ENCODE measurements at places on chromosomes 6 and 20.
A peak's percentile ranks its signal among the peaks of the same experiment; 100 is the strongest.

DNA sequence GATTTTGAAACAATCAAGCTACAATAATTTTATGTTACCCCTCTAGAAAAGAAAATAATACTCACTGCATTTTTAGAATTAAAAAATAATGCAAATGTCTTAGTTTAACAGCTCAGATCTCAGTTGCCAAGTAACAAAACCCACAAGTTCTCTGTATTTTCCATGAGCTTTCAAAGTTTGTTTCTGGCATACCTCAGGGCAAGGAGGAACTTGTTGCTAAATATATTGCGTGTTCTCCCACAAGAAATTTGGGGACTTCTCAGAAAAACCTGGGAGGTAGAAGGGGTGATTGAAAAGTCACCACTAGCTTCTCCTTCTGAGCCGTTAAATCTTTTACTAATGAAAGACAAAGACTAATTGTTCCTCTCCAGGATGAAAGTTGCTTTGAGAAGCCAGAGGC lies 236.8 kb upstream of the MARCKS start:
- no peak for DNase-seq

DNA sequence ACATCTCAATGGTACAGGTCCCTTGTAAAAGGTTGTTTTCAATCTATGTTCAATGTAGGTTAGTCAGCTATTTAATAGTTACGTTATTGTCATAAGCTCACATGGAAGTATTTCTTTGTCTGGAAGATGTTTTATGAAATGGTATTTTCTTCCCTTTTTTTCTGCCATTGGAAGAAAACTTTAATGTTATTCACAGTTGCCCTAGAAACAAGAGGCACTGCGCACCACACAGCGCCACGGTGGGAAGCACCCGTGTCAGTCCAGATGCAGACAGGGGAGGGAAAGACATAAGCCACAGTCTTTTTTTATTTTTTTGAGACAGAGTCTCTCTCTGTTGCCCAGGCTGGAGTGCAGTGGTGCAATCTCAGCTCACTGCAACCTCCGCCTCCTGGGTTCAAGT lies 82.1 kb downstream of the GCNT2 start:
- DNase-seq: no peak

- DNase-seq: no peak
Observed at GRCh38 chr20:57584768-57585461, 24.0 kb downstream of the PCK1 start.

DNA sequence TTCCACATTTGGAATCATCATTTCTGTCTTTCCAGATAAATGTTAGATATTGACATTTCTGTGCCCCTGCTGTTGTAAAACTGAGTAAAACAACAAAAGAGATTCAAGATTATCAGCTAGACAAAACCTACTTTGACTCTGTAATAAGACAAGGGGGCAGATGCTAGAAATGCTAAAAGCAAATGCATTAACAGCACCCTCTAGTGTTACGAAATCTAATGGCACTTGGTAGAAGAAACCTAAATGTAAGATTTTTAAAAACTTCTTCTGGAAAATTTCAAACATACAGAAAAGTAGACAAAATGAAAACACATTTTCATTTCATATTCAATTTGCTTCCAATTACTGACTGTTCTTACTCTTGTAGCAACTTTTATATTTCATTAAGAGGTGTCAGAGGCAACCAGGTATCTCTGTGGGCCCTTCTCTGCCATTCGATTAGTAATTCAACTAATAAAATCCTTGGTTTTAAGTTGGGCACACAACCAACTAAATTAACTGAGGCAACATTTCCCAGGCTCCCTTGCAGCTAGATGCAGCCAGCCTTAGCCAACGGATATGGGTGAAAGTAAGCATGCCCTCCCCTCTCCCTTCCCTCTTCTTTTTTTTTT lies 45.0 kb downstream of the SLC23A2 start:
- DNase-seq: peak; percentile 61

GRCh38 chr20:51284871-51285270 lies 257.6 kb downstream of the NFATC2 start:
- no peak for DNase-seq

DNA sequence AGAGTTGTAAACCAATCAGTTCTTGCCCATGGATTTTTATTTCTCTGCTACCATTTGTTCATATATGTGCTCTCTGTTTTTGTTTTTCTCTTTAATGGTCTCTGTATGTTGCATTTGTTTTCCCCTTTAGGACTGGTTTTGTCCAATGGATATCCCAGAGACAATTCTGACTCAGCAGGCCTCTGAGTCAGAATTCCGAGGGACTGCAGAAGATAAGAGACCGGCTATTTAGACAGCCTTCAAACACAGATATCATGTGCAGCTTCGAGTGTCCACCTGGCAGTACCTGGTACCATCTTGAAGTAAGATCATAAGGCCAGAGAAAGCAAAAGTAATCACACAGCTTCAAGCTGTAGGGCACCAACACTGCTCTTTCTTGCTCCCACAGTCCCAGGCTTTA lies 125.5 kb downstream of the ELOVL4 start:
- DNase-seq: peak; percentile 56

- peak; percentile 85 for DNase-seq
Observed at GRCh38 chr6:15474196-15474595, 188.6 kb downstream of the DTNBP1 start.

GRCh38 chr20:24950836-24951525 lies 1.9 kb downstream of the CST7 start:
- DNase-seq: no peak

DNA sequence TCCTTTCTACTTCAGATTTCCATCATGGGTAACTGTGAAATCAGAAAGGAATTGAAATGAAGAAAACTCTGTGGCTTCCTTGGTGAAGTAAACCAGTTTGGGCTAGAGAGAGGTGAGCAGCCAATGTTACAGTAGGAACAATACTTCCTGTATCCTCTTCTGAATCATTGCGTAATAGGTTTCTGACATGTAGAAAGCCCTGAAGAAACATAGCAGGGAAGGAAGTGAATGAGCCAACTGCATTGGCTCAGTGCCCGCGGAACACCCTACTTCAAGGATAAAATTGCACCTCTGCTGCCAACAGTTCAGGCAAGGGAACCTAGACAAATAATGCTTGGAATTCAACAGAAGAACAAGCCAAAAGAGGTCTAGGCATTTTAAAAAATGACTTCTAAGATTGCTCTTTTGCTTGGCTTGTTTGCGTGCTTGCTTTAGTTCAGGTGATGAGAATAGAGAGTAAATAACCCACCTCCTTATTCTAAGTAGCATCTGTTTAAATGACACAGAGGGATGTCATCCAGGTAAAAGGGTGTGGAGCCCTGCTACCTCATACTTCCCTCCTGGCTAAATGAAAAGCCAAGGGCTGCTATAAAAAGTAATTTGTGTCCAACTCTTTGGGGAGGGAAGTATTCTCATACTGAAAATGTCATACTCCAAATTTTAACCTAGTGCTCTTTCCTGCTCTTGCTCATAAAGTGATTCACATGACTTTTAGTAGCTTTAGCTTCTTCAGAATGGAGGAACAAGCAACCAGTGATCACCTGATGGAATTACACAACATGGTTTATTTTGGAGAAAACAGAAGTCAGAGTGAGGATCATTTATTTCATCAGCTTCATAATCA lies 30.0 kb upstream of the AKIRIN2 start:
- peak; percentile 99 for DNase-seq

DNA sequence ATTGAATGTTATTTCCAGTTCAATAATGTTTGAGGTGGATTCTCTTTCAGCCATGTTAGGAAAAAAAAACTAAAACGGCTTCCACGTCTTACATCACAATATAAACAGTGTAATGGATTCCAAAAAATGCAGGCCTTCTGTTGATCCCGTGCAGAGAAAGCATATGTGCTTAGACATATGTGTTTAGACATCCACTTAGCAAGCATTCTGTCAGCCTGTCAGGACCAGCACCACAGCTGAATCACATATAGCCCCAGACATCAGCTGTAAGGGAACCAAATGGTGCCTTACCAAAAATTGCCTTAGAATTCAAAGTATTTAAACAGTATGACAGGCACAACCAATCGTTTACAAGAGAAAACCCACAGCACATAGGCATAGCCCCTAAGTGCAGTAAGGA lies 304.9 kb downstream of the EYA4 start:
- DNase-seq: no peak

DNA sequence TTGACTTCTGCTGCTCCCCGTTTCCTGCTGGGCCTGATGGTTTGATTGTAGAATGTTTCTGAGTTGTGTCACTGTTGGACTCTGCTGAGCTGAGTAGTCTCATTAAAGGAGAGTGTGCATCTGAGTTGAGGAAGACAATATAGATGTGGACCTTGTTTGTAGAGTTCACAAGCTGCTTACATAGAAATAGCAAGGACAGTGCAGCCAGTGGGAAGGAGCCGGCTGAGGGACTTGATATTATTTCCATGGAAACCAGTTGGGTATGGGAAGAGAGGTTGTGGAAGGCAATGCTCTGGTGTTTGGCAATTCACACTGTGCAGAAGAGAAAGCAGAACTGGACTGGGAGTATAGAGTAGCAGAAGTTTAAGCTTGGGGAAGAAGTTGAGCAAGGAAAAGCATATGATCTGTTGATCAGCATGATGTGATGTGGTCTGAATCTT lies 14.8 kb downstream of the IGF2R start:
- no peak for DNase-seq

DNA sequence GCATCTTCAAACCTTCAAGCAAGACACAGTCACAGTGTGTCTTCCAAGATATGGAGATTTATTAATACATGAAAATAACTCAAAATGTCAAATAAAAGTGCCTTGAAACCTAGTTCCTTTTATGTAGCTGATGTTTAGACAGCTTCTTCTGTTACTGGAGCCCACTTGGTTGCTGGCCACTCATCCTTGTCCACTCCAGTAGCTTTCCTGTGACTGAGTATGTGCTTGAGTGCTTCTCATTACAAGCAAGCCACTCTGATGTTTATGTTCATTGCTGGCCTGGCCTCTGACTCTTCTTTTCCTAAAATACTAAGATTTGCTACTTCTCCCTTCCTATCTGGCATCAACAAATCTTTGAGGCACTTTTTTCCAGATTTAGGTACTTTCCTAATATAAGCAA lies 545.2 kb upstream of the MAN1A1 start:
- no peak for DNase-seq

DNA sequence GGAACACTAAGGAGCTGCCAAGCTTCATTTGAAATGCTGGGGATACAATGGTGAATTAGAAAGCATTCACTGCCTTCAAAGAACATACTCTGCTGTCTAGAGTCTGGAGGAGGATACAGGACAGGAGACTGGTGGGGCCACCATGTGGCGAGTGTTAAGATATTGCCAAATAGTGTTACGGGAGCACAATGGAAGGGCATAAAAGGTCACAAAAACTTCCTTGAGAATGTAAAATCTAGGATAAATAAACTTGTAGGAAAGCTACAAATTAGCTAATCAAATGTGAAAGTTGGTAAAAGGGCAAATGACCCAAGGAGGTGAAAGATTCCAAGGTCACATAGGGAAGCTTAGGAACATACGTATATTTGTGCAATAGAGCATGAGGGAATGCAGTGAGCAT lies 271.7 kb downstream of the RFPL4B start:
- DNase-seq: no peak

- DNase-seq: no peak
Observed at GRCh38 chr6:42572523-42572922, 8.7 kb downstream of the UBR2 start.

GRCh38 chr6:145003145-145003544 lies 718.0 kb downstream of the UTRN start:
- no peak for DNase-seq

DNA sequence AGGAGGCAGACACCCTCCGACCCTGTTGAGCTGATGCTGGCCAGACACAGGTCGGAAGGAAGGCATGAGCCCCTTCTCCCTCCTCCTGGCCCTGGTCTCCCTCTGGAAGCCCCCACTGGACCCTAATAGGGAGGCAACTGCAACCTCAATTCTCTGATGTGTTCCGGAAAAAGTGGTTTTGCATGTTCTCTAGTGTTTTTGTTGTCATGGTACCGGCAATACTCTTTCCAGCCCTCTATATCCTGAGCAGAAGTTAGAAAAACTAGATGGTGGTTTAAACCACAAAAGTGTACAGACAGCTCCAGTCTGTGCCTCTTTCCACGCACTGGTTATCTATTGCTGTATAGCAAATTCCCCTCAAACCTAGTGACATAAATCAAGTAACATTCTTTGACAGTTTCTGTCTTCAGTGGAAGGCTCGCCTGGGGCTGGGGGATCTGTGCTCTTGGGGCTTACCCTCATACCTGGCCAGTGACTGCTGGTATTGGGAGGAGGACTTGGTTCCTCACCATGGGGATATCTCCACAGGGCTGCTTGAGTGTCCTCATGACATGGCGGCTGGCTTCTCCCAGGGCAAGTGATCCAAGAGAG lies 37.0 kb downstream of the SYTL3 start:
- DNase-seq: no peak

DNA sequence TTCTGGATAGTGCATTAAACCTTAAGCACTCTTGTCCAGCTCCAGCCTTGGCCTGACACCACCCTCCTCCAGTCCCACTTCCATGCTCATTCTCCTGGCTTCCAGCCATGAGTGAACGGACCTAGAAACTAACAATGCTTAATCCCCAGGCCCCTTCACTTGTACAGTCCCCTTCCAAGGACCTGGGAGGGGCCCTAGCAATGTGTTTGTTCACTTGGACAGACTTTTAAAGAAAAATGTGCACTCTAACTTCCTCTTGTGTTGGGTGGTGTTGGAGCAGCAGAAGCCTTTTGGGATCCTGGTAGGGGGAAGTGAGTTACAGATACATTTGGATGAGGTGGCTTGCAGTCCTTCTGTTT lies 48.9 kb upstream of the CCN6 start:
- no peak for DNase-seq

DNA sequence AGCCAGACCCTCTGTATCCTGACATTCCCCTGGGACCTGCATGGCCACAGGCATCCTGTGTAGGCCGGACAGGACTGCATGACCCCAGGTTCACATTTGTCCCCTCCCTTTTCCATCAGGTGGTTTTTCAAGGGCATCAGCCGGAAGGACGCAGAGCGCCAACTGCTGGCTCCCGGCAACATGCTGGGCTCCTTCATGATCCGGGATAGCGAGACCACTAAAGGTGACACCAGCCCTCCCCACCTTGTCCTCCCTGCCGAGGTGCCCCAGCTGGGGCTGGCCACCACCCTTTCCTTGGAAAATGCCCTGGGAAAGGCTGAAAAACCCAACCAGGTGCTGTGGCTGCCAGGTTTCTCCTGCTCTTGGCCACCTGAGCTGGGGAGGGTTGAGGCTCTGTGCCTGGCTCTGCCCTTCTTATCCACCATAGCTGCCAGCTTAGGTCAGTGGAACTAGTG lies 27.6 kb downstream of the HCK start:
- no peak for DNase-seq

- peak; percentile 98 for DNase-seq
Observed at GRCh38 chr6:26216359-26216885, 129.2 kb downstream of the HFE start.

GRCh38 chr20:61980647-61981583 lies 84.8 kb downstream of the TAF4 start:
- no peak for DNase-seq

DNA sequence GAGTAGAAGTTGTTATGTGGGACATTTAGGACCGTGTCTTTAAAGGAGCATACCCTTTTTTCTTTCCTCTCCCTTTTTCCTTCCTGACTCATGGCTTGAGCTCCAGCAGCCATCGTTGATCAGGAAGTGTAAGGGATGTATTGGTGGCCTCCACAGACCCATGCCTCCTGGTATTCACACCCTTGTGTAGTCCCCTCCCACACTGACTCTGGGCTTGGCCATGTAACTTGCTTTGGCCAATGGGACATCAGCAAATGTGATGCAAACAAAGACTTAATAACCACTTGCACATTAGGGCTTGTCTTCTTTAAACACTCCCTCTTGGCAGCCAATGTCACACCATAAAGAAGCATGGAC lies 18.9 kb upstream of the SLC13A3 start:
- DNase-seq: no peak

GRCh38 chr20:45338121-45339030 lies 9.8 kb downstream of the SDC4 start:
- DNase-seq: peak; percentile 51
